ENCODE measurements at places on chromosomes 3 and 15.

GRCh38 chr15:56821721-56822425 is 88.6 kb upstream of the ZNF280D start:
- DNase-seq = no peak

- DNase-seq = peak; percentile 5
Measured at GRCh38 chr15:67266870-67267269, 12.3 kb downstream of the IQCH start.

- DNase-seq = no peak
Measured at GRCh38 chr3:111621535-111621934, 26.4 kb upstream of the ZBED2 start.

DNA sequence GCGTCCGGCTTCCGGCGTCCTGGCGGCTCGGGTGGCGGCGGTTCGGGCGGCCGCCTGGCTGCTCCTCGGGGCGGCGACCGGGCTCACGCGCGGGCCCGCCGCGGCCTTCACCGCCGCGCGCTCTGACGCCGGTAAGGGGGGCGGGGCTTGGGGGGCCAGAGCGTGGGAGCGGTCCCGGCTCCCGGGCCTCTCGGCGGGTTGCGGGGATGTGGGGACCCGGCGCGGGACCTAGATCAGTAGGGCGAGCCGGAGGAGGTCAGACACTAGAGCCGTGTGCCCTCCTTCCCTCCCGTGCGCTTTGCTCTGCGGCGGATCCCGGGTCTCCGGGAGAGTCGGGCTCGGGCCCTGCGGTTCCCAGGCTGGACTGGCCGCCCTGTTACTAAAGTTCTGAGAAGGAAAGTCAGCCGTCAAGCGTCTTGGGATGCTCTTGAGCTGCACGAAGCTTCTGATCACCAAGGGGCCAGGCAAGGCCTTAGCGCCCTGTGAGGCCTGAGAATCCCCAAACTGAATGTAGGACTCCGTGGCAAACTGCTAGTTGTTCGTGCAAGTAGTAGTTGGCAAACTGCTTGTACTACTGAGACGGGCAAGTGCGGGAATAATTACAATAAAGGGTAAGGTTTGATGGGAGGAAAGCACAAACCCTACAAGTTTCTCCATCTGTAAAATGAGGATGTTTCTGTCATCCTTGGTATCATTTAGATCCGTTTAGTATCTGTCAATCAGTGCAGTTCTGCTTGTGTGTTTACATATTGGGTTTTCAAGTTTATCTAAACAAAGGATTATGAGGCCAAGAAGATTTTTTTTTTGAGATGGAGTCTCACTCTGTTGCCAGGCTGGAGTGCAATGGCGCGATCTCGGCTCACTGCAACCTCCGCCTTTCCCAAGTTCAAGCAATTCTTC is 587 bp downstream of the PIGX start:
- peak; percentile 57 for DNase-seq

GRCh38 chr15:89442671-89443307 is 53.6 kb downstream of the RHCG start:
- DNase-seq = peak; percentile 17

- DNase-seq = no peak
Measured at GRCh38 chr15:56805466-56806147, 72.3 kb upstream of the ZNF280D start.

DNA sequence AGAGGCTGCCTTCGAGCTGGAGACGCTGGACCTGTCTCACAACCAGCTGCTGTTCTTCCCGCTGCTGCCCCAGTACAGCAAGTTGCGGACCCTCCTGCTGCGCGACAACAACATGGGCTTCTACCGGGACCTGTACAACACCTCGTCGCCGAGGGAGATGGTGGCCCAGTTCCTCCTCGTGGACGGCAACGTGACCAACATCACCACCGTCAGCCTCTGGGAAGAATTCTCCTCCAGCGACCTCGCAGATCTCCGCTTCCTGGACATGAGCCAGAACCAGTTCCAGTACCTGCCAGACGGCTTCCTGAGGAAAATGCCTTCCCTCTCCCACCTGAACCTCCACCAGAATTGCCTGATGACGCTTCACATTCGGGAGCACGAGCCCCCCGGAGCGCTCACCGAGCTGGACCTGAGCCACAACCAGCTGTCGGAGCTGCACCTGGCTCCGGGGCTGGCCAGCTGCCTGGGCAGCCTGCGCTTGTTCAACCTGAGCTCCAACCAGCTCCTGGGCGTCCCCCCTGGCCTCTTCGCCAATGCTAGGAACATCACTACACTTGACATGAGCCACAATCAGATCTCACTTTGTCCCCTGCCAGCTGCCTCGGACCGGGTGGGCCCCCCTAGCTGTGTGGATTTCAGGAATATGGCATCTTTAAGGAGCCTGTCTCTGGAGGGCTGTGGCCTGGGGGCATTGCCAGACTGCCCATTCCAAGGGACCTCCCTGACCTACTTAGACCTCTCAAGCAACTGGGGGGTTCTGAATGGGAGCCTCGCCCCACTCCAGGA is 21.1 kb downstream of the NRROS start:
- DNase-seq = peak; percentile 70

DNA sequence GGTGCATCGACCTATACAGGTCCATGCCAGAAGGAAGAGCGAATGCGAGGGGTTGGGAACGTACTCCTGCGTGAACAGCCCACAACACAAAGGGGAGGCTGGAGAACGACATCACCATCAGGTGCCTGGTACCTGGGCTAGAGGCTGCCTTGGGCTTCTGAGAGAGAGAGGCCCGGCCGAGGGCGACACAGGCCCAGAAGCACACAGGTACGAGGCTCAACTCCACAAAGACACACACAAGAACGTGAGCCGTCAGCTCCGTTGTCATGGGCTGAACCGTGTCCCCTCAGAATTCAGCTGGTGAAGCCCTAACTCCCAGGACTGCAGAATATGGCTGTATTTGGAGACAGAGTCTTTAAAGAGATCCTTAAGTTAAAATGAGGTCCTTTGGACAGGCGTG is 134.3 kb downstream of the ATP10A start:
- no peak for DNase-seq

- no peak for DNase-seq
Measured at GRCh38 chr3:177519588-177519987, 322.3 kb upstream of the TBL1XR1 start.

All from NCI-H2107 (cell line).